T-helper 22 cell (primary cell): ENCODE measurements at places on chromosomes 2 and 18.

GRCh38 chr2:157845081-157845480, 31.0 kb downstream of the ACVR1 start:
- no peak for DNase-seq

DNA sequence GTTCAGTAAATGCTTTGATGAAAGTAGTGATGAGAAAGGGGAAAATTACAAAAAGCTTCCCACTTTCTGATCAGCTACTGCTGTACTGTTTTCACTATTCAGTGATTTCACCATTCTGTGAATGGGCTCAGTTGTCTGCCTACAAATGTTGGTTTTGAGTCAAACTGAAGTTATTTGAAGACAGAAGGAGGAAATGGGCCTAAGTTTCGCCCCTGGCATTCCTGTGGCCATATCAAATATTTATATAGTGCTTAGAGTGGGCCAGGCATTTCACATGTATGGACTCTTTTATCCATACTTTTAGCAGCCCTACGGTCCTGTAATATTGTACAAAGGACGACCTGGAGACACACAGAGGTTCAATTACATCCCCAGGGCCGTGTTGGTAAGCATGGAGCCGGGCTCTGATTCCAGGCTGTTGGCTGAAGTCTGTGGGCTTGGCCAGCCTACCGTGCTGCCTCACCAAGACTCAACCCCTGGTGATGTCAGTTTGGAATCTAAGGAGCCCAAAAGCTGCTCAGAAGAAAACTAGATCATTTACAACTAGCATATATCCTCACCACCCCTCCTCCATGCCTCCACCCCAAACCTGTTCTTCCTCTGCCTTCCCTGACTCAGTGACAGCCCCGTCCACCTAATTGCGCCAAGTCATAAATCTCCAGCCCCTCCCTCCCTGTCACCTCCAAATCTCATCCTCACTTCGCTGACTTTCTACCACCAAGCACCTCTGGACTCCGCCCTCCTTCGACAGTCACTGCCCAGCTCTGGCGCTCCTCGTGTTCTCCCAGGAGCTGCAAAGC, 10.1 kb upstream of the GRHL1 start:
- DNase-seq: no peak

- DNase-seq: no peak
Measured at GRCh38 chr2:173122936-173123335, 47.3 kb downstream of the MAP3K20 start.

DNA sequence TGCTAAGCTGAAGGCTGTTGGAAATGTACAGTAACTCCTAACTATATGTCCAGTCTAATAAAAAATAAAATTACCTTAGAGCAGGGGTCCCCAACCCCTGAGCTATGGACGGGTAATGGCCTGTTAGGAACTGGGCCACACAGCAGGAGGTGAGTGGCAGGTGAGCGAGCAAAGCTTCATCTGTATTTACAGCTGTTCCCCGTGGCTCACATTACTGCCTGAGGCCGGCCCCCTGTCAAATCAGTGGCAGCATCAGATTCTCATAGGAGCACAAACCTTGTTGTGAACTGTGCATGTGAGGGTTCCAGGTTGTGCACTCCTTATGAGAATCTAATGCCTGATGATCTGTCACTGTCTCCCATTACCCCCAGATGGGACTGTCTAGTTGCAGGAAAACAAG, 73.1 kb upstream of the CXCR4 start:
- no peak for DNase-seq

GRCh38 chr18:49018554-49019445, 68.0 kb upstream of the SMAD7 start:
- no peak for DNase-seq

DNA sequence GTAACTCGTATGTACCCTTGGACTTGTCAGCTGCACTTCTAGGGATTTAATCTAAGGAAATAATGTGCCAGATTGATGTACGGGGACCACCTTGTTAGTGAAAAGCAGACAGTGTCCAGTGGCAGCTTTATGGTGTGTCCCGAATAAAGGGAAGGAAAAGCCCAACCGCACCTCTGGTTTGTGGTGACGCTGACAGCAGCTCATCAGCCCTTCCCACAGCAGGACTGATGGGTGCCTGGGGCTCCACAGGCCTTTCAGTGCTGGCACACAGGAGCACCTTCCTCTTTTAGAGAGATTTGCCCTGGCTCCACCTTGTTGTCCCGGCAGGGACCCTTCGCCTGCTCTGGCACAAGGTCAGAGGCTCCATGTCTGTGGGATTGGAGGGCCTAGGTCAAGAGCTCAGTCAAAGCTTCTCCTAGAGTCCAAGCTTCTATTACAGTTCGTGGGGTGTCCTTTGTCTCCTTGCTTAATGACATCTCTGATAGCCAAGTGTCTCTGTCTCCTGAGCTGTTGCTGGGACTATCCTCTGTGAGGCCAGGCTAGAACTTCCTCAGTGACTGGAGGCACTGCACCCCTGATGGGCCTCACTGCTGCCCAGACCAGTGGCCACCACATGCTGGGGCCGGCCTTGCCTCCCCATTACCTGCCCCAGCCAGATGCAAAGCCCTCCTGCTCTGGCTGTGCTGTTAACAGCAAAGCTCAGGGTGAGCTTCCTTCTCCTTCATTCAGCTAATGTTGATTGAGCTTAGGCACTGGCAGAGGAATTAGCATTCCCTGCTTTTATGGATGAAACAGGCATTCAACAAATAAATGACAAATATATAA, 33.0 kb upstream of the SCLY start:
- DNase-seq: no peak

DNA sequence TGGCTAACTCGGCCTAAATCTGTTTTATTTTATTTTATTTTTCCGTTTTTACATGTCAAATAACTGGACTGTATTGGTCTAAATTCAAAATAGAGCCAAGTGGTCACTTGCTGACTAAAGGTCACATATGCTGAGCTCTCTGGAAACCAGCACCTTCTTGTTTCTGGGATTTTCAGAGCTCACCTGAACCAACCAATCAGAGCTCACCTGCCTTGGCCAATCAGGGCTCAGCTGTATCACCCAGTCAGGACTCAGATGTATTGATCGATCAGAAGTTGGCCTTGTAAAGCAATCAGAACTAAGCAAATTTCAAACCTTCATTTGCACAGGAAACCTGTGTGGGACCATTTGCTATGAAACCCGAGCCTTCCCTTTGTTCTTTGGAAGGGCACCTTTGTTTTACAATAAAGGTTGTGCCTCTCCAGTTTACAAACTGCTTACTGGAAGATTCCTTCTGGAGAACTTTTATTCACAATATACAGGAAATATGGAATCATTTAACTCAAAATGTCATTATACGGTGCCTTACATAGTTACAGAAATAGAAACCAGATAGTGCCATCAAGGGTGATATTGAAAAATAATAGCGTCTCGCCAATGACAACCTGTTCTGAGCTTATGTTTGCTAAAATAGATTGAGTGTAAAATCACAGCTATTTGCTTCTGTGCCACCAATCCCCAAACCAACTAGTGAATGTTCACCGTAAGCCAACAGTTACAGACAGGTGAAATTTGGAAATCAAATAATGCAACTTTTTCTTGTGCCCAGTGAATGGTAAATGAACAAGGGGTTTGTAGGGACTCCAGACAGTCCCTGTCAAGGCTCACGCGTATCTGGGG, 17.3 kb upstream of the PSD4 start:
- no peak for DNase-seq

DNA sequence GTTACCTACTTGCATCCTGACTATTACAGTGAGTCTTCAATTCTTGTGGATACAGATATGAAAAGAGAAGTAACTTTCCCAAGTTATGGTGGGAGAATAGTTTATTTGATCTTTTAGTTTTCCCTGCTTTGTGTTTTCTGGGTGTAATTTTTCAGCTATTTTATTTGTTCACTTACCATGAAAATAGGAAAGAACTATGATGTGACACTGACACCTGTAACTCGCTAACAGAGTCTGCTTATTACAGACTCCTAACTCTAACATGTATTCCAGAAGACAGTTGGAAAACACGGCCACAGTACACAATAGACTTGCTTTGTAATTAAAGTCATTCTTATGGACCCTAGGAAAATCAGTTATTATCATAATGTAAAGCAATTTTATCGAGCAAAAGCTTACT, 323.2 kb downstream of the LRRTM1 start:
- DNase-seq: no peak

GRCh38 chr2:96924775-96925747, 55.2 kb upstream of the SEMA4C start:
- DNase-seq: no peak

DNA sequence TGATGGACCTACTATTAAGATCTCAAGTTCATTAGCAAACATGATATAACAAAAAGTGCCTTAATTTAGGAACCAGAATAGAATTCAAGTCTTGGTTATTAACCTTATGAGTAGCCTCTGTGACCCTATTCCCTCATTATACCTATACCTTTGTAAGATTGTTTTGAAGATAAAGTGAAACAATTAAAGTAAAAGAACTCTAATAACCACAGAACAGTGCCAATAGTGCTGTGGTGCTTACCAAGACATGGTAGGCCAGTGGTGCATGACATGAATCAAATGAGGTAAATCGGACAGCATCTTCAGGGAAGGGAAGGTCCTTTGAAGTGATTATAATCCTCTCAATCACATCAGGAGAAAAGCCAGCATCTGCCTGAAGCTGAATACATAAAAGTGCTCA, 36.4 kb downstream of the METTL4 start:
- DNase-seq: no peak

GRCh38 chr2:11073251-11073650, 82.0 kb upstream of the SLC66A3 start:
- DNase-seq: no peak

DNA sequence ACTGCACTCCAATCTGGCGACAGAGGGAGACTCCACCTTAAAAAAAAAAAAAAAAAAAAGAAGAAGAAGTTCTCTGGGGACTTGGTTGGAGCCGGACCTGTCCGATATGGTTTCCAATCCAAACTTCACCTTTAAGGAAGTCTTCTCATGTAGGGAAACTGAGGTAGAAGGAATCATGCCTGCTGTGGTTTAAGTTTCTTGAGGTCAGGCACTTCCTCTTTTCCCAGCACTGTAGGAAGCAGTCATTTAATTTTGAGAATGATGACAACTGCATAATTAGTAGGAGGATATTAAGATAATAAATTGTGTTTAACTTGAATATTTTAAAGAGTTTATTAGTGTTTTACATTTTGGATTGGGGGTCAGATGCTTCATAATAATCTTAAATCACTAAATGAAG, 62.9 kb downstream of the KCNE4 start:
- DNase-seq: no peak

- DNase-seq: no peak
Measured at GRCh38 chr18:59448546-59448945, 89.5 kb upstream of the LMAN1 start.

- DNase-seq: no peak
Measured at GRCh38 chr2:191374366-191374765, 129.2 kb downstream of the MYO1B start.

DNA sequence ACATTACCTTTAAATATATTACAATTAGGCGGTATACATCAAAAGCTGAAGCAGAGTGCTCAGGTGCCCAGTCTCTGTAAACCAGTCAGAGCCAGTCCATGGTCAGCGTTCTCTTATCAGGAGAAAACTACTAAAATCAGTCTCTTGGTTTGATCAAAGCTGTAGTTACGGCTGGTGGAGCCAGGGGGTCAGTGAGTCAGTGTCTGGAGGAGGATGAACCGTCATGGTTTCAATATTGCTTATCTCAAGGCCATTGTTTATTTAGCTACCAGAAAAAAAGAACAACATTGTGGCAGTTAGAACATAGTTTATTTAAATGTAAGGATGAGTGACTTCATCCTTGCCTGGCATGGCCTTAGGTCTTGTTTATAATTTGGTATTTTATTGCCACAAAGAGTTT, 71.3 kb upstream of the NYAP2 start:
- DNase-seq: no peak

DNA sequence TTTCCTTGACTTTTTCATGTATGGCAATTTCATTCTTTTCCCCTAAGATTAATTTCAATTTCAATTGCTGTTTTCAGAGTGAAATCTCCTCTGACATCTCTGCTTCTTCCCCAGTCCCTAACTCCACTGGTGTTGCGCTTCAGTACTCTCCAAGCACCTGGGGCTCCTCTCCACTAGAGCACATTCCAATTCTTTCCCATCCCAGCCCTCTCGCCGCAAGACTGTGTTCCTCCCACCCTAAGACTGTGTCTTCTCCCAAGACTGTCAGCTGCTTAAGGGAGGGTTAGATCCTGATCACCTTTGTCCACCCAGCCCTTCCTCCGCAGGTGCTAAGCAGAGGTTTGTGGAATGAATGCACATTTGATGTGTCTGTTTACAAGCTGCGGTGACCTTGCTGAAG, 255.7 kb upstream of the CCDC68 start:
- DNase-seq: no peak

- DNase-seq: no peak
Measured at GRCh38 chr2:100021791-100022340, 120.5 kb downstream of the AFF3 start.

GRCh38 chr2:231370429-231370748, 25.1 kb upstream of the B3GNT7 start:
- no peak for DNase-seq

DNA sequence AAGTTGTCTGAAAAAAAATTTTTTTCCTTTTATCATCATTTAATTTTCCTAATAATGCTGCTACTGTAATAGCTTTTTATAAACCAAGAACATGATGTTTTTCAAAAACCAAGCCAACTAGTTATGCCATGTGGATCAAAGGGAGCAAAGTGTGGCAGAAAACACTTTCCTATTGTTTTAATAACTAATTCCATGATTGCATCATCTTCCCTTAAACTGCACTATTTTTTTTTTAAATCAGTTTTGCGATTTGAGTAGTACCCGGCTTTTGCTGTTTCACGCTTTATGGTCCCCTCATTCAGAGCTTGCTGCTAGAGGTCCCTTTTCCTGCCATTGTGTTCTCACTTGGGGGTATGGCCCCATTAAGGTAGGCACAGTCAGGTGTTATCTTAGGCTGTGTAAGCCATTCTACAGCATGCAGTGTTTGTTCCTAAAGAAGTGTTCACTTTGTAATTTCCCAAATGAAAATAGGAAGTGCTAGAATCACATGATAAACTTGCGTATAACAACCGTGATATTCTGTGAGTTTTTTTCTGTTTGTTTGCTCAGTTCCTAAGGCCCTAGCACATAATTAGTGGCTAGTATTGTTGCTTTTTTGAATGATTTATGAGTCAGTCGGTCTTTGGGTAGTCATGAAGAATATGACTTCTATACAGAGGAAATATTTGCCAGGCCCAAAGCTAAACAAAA, 225.8 kb downstream of the PTGR3 start:
- DNase-seq: no peak

DNA sequence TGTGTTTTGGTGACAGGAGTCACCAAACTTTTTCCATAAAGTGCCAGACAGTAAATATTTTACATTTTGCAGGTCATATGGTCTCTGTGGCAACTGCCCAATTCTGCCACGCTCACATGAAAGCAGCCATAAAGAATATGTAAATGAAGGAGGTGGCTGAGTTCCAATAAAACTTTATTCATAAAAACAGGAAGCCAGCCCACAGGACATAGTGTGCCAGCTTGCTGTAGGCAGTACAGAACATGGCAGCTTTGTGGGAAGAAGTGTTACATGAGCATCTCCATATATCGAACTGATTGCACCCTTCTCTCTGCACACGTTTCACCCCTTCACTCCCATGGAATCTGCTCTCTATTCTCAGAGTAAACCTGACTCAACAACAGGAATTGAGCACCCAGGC, 10.2 kb downstream of the ASB18 start:
- no peak for DNase-seq
